SK-MEL-5 (cell line): ENCODE measurements at places on chromosomes 6 and 20. TPM values are rescaled to one million over a fixed set of nuclear protein-coding genes. Genes with fewer than 3 reads are reported as not detected.

DNA sequence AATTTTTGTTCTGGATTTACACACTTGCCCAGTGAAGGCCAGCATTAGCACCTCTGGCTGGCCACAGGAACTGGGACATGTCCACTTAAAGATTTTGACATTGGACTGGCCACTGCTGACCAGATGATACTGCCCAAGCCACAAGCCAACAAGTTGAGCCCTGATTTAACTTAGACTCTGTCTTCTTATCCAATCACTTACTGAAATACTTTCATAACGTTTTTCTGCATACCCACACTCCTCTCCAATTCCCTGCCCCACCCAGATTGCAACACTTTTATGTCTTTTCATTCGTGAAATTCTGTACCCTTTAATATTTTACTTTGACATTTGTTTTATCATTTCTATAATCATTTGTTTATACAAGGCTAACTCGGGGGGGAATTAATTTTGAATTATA is 170.3 kb upstream of the TAB2 start:
- DNase-seq, result no peak

DNA sequence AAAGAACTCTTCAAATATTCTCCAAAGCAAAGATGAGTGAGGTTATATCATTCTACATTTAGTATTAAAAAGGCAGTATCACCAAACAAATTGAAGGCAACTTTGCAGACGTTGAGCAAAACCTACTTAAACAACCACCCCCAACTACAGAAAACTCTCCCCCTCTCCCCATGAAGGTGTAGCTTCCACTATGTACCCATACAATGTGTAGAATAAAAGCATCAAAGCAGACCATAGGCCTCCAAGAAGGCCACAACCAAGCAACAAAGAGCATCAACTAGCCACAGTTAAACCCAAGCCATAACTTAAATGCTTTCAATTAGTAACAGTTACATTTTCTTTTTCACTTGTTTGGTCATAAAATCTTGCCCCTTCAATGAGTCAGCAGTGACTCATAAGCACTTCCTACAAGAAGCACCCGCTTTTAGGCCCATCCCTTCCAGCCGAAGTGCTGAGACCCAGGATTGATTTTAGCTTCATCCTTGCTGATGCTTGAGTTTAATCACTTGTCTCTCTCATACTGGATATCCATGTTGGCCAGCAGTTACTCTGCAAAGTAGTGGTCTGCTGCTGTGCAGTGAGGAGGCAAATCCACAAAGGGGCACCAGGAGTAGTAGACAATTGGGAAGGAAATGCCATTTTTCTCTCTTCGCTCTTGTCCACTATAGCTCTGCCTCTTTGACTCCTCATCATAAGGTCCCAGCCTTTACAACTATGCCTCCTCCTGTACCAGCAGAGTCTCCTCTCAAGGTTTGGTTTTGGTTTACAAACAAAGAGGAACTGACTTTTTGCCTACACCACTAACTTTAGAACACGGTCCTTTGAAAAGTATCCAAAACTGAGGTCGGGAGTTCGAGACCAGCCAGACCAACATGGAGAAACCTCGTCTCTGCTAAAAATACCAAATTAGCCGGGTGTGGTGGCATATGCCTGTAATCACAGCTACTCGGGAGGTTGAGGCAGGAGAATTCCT is 8.4 kb upstream of the NUP153 start:
- DNase-seq, result peak; percentile 32

GRCh38 chr6:14857001-14857400 is 388.9 kb upstream of the JARID2 start:
- DNase-seq, result no peak

The HCK gene
- not detected in 2 replicates for total RNA-seq

- DNase-seq, result peak; percentile 73
Measured at GRCh38 chr6:6826095-6826901, 237.8 kb downstream of the LY86 start.

DNA sequence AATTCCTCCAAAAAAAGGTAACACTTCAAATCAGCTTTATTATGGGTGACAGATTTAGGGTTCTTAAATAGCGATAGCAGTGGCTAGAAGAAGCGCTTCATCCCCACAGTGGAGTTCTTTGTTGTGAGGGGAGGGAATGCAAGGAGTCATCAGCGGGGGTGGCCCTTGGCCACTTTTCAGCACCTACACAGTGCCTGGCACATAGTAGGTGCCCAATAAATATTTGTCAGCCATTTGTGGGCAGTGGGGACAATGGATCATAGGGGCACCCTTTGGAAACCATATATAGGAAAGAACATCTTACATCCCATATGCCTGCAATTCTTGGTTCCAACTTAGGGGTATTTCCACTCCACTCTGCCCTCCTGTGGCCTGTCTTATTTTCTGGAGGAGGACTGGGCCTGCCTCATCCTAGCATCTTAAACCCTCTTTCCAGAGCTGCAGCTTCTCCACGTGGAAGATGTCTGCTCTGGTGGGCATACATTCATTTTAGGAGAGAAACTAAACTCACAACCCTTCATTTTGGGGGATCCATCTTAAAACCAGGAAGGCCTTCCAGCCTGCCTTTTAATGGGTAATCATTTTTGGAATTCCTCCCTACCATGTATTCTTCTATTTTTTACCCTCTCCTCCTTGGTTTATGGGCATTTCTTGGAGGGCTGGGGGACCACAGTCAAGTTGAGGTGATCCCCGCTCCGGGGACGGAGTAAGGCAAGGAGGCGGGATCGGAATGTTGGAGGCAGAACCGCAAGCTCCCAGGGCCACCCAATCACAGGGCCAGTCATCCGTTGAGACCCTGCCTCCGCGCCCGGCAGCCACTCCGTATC is 2.6 kb upstream of the GPSM3 start:
- peak; percentile 77 for DNase-seq

- DNase-seq, result peak; percentile 5
Measured at GRCh38 chr6:131792091-131792496, 15.7 kb upstream of the ENPP1 start.

The FERMT1 gene
- 6.6 and 6.7 TPM in 2 replicates for total RNA-seq
